ENCODE measurements at places on chromosomes 12 and 14. TPM values are rescaled to one million over a fixed set of nuclear protein-coding genes. Genes with fewer than 3 reads are reported as not detected.

Gene RPS29
- total RNA-seq = 2,096 TPM

Gene KCNH5
- total RNA-seq = 2.3 TPM

Gene PPHLN1
- 53.4 TPM for total RNA-seq

Gene PRPH
- total RNA-seq = 2.6 TPM

Gene HOXC10
- total RNA-seq = not detected

Gene LGR5
- total RNA-seq = not detected

Gene KRT74
- total RNA-seq = not detected

Gene NINJ2
- 0.29 TPM for total RNA-seq
